Activated CD4-positive, alpha-beta T cell treated with anti-CD3 and anti-CD28 coated beads for 48 hours (primary cell): ENCODE measurements at places on chromosomes 16 and 17.

GRCh38 chr17:8711291-8711690 is 33.3 kb downstream of the CCDC42 start:
- DNase-seq = no peak

DNA sequence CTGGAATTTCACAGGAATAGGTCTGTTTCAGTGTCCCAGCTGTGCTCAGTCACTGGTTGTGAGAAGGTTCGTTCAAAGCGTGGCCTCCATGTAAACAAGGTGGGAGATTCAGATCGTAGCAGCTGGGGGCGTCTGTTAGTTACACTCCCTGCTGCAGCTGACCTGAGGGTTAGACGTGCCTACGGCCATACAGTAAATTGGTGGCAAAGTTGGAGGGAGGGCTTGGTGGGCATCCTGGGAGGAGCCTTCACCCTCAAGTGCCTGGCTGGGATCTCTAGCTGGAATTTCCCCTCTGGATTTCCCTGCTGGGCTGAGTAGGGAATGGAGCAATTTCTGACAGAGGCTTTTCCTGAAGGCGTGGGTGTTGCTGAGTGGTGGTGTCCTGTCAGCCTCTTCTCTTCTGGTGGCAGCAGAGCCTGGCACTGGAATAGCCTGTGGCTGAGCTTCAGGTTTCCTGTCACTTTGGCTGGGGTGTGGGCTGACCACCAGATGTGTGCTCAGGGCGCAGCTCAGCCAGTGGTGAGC is 6.4 kb downstream of the FCSK start:
- DNase-seq = no peak

- no peak for DNase-seq
Observed at GRCh38 chr16:69511651-69512050, 54.1 kb upstream of the NFAT5 start.

DNA sequence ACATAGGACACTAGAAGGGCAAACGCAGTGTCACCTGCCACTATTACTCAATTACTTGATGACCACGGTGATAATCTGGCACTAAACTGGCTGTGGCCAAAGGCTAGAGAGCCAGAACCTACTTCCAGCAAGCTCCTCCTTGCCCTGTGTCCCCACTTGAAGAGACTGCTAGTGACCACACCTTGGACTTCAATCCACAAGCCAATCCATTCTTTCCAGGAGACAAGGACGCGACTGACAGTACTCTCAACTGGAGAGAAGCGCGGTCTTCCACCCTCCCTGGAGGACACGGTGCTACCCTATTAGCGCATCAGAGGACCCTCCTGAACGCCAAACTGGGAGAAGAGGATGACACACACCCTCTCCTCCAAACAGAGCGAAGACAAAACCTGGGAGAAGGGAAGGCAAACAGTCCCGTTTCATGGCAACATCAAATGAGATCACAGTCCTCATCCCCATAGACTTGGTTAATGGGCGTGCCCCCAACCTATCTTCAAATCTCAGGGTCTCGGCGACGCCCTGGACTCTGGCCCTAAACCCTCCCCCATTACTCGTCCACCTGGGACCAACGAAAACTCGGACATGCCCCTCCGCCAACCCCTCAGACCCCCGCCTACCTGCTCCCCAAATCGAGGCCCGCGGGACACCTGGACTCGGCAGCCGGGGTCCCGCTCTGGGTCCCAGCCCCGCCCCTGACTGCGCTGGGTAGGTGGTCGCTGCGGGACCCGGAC is 508 bp downstream of the FLCN start:
- no peak for DNase-seq

DNA sequence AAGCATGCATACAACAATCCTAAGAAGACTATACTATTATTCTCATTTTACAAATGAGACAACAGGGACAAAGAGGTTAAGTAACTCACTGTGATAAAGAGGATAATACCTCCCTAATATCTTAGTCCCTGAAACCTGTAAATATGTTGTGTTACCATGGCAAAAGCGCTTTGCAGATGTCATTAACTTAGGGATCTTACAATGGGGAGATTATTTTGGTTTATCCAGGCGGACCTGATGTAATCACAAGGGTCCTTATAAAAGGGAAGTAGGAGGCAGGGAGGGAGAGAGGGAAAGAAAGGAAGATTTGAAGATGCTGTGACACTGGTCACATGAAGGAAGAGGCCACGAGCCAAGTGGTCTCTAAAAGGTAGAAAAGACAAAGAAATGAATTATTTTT is 164.7 kb downstream of the CNTNAP4 start:
- no peak for DNase-seq

- no peak for DNase-seq
Observed at GRCh38 chr17:12709063-12709462, 43.4 kb downstream of the MYOCD start.
